ENCODE measurements at places on chromosomes 3 and 15.

- DNase-seq, result no peak
Observed at GRCh38 chr3:59526999-59527398, 477.2 kb upstream of the CFAP20DC start.

- DNase-seq, result no peak
Observed at GRCh38 chr3:141708367-141708766, 29.7 kb upstream of the RNF7 start.

DNA sequence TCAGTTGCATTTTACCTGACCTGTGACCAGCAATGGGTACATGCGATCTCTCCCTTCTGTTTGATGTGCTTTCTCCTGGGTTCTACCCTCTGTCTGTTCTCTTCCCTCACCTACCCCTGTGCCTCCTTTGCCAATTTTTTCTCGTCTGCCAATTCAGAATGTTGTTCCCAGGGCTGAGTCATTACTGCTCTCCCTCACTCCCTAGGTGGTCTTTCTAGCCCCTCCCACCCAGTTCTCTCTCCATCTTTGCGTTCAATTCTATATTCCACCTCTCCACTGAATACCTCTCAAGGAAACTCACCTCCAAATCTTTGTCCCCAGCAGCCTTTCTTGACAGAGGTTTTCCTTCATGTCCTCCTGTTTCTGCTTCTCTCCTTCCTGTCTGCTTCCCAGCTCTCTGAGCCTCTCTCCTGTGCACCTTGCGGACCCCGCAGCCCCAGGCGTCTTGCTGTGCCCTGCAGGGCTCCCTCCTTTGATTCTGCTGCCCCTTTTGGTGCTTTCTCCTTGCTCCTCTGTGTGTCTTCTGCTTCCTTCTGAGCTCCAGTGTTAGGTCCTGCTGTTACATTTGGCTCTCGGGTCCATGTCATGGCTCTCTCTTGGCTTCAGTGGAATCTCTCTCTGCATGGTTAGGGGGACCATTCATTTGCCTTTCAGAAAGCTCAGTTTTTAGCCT is 398.2 kb upstream of the TPM1 start:
- no peak for DNase-seq

GRCh38 chr15:53576841-53577240 is 182.6 kb downstream of the WDR72 start:
- no peak for DNase-seq

- peak; percentile 16 for DNase-seq
Observed at GRCh38 chr3:122562923-122563716, 980 bp downstream of the PARP9 start.

GRCh38 chr3:105458518-105459215 is 92.0 kb downstream of the ALCAM start:
- DNase-seq, result no peak

DNA sequence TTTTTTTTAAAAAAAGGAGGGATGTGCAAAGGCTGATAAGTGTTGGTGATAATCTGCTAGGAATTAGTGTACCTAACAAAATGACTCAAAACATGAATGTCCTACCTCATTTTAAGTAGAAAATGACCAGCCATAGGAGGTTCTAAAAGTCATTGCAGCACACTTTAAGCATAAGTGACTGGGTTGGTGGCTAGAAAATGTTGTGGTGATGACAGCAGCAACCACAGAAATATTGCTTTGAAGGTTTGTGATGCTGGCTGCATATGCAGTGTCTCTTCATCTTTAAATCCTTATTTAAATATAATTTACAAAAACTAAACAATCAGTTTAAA is 55.2 kb downstream of the CMSS1 start:
- DNase-seq, result no peak

DNA sequence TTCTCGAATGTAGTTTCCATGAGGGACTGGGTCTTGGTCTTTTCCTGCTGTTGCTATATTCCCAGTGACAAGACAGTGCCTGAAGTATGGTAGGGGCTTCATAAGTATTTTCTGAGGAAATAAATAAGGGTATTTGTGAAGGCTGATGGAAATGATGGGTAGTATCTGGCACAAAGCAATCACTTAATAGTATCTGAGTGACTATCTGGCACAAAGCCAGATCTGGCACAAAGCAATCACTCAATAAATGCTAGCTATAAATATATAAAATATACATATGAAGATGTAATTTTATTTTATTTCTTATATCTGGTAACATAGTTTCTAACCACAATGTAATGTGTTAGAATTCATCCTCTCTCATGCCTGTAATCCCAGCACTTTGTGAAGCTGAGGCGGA is 20.7 kb upstream of the PROK2 start:
- DNase-seq, result no peak

- no peak for DNase-seq
Observed at GRCh38 chr3:71052716-71053115, 530.8 kb downstream of the FOXP1 start.

DNA sequence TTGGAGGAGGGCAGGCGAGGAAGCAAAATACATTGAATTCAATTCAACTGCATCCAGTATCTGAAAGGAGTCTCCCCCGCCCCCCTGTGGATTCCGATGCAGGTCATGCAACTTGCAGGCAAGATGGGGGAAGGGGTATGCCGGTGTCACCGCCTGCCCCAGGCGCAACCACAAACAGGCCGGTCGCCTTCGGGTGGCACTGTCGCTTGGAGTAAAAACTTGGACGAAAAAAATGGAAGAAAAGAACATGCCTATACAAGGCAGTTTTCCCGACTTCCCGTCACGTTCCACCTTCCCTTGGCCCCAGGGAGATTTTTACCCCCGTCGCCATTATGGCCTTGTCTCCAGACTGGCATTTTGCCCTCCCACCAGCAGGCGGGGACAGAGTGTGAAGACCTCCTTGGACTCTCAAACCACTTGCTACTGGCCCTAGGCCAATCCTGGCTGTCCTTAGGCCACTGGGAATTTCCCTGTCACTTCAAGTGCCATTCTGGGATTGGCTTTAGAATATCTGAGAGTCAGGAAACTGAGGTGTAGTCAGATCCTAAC is 1.6 kb upstream of the NTRK3 start:
- DNase-seq, result no peak

DNA sequence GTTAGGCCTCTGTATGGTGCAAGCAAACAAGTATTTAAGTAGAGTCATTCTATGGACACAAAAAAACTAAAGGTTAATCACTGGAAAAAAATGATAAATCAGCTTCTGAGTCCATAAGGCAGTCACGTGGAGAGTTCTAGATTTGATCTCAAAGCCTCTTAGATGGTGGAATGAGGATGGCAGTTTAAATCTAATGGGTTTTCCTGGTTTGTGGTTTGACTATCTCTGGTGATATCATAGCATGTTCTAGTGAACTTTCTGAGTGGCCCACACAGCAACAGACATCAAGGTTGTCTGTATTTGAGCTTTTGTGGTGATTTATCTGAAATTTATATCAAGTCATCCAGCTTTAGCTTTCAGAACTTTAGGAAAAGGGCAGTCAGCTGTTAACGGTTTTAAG is 52.4 kb downstream of the ILDR1 start:
- no peak for DNase-seq

DNA sequence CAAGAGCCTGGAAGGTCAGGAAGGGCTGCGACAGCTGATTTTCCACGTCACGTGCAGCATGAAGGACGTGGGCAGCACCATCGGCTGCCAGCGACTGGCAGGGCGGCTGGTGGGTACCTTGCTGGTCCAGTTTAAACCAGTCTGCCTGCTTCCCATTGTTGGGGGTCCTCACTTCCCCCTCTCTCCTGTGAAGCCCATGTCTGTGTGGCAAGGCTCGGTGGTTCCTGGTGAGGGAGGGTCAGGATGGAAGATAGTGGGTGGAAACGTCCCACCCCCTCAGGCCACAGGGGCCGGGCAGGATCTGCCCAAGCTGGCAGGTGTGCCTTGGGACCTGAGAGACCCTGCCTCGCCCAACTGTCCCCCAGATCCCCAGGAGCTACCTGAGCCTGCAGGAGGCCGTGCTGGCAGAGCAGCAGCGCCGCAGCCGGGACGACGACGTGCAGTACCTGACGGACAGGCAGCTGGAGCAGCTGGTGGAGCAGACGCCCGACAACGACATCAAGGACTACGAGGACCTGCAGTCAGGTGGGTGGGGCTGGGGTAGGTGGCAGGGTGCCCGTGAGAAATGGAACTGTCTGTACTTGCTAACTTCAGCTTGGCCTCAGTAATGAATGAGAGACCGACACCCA is 108.2 kb downstream of the LRRK1 start:
- no peak for DNase-seq

DNA sequence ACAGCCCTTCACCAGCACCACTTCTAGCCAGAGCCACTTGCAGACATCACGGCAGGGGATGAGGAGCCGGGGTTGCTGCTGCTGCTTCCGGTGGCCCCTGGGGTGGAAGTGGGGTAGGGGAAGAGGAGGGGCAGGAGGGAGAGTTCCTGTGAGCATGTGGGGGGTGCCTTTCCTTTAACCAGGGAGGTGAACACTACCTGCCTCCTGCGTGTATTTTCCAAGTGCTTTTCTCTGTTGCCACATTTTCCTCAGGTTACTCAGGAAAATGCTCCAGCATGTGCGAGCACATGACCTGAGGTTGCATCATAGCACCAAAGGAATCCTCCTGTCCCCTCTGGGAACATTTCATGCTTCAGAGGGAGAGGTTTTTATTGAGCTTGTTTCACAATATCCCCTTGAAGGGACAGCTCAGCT is 12.2 kb upstream of the SACM1L start:
- DNase-seq, result no peak

DNA sequence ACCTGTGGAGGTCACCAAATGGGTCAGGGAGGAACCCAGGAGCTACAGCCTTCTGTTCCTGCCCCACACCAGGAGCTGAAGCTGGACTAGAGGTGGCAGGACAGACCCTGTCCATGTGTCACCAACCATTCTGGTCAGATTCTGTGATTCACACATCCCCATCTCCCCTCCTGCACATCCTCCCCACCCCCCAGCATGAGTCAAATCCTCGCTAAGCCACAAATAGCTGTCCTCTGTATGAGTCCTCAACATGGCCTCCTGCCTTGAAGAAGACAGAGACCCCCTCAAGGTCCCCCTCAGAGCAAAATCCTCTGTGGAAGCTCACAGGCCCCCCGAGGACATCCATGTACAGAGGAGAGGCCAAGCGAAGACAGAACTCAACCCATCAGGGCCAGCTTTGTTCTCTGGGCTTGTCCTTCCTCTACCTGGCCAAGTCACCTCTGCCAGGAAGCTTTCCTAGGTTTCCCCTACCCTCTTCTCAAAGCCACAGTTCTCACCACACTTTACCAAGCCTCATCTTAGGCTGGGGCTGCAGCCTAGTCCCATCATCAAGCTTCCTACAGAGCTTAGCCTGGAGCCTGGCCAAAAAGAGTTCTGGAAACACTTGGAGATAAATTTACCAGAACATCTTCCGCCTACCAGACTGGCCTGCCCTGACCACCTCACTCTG is 17.1 kb downstream of the CACNA2D2 start:
- DNase-seq, result no peak

GRCh38 chr3:67557848-67558355 is 96.5 kb downstream of the SUCLG2 start:
- no peak for DNase-seq

DNA sequence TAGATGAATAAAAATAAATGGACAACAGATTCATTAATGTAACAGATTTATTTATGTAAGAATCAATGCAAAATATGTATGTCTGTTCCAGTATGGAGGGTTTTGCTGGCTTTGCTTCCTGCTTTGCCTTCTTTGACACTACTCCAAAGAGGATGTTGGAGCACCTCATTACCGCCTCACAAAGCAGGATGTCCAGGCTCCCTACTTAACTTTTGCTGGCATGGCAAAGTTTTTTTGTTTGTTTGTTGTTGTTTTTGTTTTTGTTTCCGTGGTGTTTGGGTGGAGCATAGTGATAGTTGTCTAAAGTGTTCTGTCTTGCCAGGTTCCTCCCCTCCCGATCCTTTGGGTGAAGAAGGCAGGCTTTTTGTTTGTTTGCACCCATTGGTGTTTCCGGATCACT is 38.7 kb downstream of the DIPK2A start:
- no peak for DNase-seq

DNA sequence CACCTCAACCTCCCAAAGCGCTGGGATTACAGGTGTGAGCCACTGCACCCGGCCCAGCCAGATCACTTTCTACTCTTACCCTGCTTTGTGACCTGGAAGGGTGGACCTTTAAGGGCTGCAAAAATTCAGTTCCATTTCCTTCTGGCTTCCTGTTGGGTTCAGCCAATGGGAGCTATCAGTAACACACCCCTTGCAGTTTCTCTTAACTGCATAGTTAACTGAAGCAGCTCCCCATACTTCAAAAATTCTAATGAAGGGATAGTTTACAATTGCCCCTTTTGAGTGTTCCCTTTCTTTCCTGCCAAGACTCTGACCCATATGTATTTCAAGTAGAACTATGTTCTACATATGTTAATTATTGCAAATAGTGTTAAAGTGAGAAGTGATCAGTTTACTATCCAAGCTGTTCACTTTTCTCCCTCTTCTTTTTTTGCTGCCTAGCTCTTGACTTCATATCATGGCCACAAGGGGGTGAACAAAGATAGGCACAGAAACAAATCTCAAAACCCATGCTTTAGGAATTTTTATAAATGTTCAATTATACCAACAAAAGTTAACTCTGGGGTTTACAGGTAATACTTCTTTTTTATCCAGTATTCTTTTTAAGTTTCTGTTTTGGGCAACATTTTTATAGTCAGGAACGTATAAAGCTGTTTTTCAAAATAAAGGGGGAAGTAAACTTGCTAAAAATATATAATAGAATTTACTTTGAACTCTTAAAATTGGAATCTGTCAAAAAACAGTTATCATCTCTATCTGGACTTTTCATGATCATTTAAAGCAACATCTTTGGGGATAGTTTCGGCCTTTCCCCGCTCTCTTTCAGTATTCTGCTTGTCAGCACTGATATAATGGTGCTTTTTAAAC is 8.1 kb downstream of the PGBD4 start:
- peak; percentile 17 for DNase-seq

- DNase-seq, result no peak
Observed at GRCh38 chr3:42085641-42086376, 5.3 kb upstream of the TRAK1 start.

- no peak for DNase-seq
Observed at GRCh38 chr3:108328821-108329486, 32.6 kb downstream of the HHLA2 start.
